ENCODE measurements at places on chromosomes 5 and 9.

DNA sequence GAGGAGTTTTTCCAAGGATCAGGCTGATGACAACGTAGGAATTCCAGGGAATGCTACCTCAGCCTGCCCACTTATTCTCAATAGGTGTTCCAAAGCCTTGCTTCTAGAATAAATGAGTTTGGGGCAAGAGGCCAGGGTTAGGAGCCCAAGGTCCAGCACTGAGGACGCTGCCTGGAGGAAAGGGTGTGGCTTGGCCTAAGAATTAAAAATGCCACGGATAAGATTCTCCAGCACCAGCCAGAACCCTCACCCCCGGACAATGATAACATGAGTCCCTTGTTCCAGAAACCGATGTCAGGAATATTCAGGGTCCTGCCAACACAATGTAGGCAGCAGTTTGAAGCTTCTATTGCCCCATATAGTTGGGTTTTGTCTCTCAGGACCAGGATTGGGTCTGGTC is 7.6 kb downstream of the SPRY4 start:
- no peak for DNase-seq

GRCh38 chr5:2427983-2428382 is 323.5 kb downstream of the IRX2 start:
- no peak for DNase-seq

DNA sequence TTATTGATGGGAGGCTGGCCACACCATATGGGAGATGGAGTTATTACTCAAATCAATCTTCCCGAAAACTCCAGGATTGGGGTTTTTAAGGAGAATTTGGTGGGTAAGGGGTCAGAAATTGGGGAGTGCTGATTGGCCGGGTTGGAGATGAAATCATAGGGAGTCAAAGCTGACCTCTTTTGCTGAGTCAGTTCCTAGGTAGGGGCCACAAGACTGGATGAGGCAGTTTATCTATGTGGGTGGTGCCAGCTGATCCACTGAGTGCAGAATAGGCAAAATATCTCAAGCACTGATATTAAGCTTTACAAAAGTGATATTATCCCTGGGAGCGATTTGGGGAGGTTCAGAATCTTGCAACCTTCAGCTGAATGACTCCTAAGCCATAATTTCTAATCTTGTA is 75.7 kb upstream of the CLINT1 start:
- DNase-seq: no peak

DNA sequence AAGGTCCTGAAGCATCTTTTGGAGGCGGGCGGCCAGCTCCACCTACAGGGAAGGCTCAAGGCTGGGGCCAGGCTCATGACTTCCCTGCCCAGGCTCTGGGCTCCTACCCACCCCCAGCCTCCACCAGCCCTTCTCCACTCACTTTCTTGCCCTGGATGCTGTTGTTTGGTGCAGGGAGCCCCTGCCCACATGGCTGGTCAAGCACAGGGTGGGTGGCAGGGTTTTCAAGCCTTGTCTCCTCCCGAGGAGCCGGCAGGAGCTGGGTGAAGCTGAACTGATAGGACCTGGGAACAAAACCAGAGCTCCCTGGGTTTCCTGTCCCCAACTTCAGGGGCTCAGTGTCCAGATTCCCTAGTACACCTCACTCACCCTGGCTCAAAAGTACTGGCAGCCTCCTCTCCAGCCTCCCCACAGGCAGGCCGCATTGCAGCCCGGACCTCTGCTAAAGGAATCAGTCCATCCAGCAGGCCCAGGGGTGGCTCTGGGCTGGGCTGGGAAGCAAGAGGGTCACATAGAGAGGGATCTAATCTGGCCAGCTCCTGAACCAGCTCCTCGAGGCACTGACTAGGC is 6.9 kb downstream of the SHROOM1 start:
- no peak for DNase-seq

DNA sequence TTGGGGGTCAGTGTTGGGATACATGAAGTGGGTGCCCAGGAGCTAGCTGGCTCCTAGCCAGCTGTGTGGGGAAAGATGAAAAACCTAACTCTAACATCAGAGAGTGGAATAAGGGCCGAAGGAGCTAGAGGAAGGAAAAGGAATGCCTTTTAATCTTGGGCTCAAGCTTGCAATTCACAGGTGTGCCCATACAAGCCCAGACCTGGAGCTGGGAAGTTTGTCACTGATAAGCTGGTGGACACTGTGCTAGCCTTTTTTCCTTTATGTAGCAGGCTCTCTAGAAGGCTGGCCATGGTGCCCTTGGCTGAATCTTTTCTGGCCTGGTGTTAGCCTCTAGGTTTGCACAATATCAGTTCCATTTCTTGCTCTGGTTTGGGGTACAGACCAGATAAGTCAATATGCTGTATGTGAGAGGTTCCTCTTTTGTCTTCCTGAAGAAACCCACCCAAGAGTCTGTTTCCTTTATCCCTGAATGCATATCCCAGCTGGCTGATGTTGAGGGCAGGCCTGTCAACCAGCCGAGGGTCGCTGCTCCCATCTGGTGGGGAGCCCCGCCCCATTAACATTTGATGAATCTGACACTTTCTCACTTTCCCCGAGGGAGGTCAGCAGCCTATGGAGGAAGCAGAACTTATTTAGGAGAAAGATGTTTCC is 92.4 kb upstream of the CXCL14 start:
- no peak for DNase-seq

GRCh38 chr5:149323621-149324205 is 21.6 kb upstream of the GRPEL2 start:
- DNase-seq: no peak

DNA sequence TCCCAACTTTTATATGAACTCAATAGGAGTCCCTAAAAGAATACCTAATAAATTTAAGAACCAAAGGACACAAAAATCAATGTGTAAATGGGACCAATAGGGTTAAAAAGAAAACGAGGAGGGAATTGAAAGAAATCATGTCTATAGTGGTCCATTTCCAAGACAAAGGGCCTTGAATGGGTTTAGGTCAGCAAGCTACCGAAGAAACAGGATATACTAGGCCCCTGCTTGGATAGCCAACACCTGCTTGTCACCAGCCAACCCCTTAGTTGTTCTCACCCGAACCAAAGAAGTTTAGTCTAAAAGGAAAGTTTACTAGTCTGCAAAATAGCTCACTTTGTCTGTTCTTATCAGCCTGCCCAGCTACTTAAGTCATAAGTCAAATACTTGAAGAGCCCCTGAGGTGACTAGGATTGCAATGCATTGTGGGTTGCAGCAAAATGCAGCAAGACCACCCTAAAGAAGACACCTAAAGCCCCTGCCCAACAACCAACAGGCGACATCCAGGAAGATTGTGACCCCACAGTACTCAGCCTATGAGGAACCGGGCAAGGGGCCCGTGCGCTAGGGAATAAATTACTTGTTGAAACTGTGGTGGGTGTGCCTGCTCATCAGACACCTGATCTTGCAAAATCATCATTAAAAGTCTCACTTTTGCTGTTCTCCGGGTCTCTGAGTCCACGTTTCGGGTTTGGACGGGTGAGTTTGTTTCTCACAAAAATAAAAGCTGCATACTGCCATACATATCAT is 183.9 kb upstream of the PPP1R26 start:
- no peak for DNase-seq

Measured in CD4-positive, alpha-beta T cell treated with Interleukin-10 for 1 hour (primary cell).